ENCODE measurements at places on chromosomes 1 and 21.

GRCh38 chr1:219239518-219239917 is 65.8 kb downstream of the LYPLAL1 start:
- DNase-seq = no peak

DNA sequence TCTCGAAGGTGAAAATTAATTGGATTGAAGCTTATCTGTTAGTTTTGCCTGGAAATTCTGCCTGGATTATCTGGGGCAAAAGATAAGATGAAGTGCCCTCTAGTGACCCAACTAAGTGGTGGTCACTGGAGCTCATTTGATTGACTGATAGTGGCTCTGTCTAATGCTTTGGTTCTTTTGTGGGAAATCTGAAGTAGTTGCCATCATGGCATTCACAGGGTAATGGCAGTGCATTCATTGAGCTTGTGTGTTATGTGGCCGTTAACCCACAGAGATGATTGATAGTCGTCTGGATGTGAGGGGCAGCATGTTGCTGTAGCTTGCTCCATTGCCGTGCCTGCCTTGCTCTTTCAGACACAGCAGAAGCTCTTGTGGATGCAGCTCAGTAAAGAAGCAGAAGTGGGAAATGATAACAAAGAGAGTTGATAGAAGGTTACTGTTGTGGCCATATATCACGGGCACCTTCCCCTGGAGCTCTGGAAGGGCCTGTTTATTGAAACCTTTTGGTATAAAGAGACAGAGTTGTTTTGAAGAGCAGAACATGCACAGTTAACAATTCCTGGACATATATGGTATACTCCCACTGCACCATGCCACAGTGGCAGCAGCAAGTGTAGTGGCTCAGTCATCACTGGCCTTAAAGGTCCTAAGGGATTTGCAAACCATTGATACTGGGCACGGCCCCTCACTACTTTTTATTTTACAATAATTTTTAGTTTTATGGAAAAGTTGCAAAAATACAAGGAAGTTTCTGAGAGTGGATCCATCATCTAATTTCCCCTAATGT is 42.0 kb downstream of the CXADR start:
- no peak for DNase-seq

DNA sequence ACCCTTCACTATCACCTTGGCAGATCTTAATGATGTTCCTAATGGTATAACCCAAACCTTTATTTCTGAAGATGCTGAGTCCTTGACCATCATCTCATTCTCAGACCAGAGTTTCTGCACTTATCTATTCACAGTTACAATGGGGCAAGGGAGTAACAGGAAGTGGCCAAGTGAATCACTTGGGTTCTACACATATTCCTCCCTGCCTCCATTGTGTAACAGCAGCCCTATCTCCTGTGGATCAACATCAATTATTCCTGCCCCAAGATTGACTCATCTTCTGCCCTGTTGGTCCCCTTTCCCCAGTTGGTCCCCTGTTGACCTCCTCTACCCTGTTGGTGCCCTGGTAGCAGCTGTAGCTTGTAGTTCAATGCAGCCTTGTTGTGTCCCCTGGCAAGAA is 10.3 kb upstream of the S100A7 start:
- no peak for DNase-seq

DNA sequence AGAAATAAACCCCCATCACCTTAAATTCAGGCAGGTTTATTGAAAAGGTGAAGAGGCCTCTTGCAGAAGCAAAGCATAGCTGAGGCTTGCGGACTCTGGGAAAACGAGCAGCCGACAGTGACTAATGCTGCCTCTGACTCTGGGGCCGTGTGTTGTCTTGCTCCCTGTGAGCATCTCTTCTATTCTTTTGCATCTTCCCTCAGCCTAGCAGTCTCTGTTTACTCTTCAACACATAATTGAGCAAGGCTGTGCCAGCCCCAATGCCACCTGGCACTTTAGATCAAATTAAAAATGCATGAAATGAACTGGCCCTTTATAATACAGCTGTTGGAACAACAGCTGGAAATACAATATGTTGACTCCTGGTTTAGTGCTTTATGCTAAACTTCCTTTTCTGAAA is 18.4 kb upstream of the REG4 start:
- peak; percentile 18 for DNase-seq

- DNase-seq = no peak
Measured at GRCh38 chr1:109412551-109412950, 13.7 kb downstream of the PSMA5 start.

- no peak for DNase-seq
Measured at GRCh38 chr1:170310951-170311350, 165.2 kb downstream of the NTMT2 start.

DNA sequence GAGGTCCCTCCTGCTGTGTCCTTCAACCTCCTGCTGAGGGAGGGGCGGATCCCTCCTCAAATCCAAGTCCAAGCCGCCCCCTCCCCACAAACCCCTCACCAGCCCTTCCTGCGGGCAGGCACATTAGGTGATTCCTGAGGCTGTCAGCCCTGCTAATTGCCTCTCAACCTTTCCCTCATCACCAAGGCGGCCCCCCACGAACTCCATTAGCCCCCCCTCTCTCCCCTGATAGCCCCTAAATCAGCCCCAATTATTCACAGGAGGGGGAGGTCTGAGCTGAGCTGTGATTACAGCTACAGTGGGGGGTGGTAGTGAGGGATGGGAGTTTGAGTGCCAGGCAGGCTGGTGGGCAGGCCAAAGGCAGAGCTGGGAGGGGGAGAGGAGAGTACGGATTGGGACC is 5.8 kb upstream of the PEAR1 start:
- no peak for DNase-seq

DNA sequence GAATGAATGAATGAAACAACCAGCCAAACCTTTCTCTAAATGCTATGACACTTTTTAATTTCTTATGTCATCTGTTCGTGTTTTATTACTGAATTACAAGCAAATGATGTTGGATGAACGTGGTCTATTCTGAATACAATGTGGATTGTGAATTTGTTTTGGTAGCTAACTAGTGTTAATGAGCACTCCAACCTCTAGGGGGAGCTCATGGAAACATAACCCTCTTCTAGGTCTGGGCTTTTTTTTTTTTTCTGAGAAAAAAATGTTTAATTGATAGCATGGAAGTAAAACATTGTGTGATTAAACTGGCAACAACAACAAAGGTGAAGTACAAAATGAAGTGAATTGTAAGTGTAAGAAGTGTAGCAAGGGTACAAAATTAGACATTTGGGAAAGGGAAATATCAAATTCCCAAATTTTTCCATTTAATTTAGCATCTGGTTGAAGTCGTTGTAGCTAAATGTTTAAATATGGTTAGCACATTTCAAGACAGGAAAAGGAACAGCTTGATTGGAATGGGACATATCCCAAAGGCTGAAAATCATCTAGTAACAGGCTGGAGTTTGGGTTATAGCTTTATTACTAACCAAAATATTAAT is 42.6 kb upstream of the PTGS2 start:
- DNase-seq = no peak

DNA sequence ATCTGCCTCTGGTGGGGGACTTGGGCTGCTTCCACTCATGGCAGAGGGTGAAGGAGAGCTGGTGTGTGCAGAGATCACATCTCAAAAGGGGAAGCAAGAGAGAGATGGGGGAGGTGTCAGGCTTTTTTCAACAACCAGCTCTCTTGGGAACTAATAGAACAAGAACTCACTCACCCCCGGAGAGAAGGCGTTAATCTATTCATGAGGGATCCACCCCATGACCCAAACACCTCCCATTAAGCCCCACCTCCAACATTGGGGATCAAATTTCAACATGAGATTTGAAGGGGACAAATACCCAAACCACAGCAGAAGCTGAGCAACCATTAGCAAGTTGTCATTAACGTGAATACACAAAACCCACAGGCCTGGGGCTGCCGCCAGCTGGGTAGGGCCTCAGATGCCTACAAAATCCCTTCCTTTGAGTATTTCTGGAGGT is 12.0 kb upstream of the VWA5B1 start:
- DNase-seq = peak; percentile 62

- no peak for DNase-seq
Measured at GRCh38 chr1:17561247-17561548, 21.7 kb downstream of the ARHGEF10L start.

- DNase-seq = no peak
Measured at GRCh38 chr1:74474585-74474984, 37.8 kb downstream of the LRRC53 start.

- no peak for DNase-seq
Measured at GRCh38 chr1:185601189-185601588, 133.0 kb upstream of the HMCN1 start.

GRCh38 chr1:153586347-153586746 is 20.7 kb upstream of the S100A2 start:
- no peak for DNase-seq

DNA sequence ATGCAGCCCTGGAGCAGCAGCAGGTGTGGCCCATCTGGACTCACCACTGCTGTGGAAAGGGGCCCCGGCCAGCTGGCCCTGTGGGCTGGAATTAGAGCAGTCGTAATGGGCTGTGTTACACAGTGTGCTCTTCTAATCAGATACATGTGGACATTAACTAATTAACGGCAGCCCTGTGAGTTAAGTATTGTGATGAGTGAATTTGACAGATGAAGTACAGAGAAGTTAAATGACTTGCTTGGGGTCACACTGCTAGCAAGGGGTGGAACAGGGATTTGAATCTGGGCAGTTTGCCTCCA is 58.6 kb downstream of the MDM4 start:
- DNase-seq = no peak

DNA sequence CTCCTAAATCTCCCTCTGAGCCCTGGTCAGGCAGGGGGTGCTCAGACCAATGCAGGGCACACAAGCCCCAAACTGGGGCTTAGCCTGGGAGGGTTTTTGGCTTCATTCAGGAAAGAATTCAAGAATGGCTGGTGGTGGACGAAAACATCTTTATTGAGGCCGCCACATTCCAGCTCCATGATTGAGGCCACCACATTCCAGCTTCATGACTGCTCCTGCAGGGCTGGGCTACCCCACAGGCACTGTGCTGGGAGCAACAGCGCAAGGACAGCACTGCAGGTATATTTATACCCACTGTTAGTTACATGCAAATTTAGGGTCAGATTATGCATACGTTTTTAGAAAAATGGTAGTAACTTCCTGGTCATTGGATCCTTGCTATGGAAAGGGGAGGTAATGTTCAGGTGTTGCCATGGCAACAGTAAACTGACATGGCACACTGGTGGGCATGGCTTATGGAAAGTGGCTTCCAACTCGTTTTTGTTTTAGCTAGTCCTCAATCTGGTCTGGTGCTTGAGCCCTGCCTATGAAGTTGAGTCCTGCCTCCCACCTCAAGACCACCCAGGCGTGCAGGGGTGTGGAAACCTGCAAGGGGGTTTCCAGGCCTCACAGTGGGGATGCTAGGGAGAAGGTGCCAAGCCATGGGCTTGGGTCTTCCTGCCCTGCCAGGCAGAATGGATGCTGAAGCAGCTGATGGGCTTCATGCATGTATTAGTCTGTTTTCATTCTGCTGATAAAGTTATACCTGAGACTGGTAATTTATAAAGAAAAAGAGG is 348.7 kb upstream of the AJAP1 start:
- DNase-seq = no peak

DNA sequence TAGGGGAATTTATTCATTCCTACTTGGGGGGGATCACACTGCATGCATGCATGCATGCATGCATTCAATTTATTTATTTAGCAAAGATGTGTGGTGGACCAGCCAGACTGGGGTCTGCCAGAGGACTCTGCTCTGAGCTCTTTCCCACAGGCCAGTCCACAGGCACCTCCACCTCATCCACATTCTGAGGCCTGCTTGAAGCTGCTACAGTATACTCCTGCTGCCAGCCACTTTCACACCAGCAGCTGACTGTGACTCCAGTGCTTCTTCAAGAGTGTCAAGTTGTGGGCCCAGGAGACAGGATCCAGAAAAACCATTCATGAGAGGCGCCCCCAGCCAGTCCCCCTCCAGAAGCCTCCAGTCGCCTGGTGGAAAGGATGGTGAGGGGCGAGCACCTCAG is 30.9 kb downstream of the SSBP3 start:
- no peak for DNase-seq

GRCh38 chr1:7401814-7402547 is 369.1 kb upstream of the VAMP3 start:
- no peak for DNase-seq

- no peak for DNase-seq
Measured at GRCh38 chr1:203086992-203087763, 1.4 kb upstream of the MYOG start.

GRCh38 chr1:179310291-179310690 is 16.7 kb downstream of the SOAT1 start:
- DNase-seq = no peak

DNA sequence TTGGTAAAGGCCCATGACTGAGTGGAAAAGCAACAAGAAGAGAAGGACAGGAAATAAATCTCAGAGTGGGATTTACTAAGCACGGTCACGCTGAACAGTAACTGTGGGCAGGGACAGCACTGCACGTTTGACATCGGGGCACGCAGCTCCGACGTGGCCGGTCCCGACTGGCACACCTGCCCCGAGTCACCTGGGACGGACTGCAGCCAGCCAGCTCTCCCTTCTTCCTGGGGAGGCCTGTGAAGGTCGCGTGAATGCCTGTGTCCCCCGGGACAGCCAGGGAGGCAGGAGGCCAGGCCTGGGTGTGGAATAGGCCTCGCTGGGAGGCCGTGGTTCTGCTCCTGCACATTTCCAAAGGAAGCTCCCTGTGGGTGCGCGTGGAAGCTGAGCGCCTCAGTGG is 140.2 kb downstream of the PRDM16 start:
- no peak for DNase-seq

DNA sequence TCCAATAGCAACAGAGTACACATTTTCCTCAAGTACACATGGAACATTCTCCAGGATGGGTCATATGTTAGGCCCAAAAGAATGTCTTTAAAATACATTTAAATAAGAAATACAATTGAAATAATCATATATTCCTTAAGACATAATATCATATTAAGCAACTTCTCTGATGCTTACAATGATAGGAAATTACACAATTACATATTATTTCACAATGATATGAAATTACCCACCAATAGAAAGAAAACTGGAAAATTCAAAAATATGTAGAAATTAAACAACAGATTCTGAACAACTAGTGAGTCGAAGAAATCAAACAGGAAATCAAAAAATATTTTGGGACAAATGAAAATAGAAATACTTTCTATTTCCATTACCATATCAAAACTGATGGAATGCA is 45.6 kb downstream of the FLVCR1 start:
- no peak for DNase-seq

- DNase-seq = no peak
Measured at GRCh38 chr1:54577612-54578011, 29.6 kb downstream of the ACOT11 start.

DNA sequence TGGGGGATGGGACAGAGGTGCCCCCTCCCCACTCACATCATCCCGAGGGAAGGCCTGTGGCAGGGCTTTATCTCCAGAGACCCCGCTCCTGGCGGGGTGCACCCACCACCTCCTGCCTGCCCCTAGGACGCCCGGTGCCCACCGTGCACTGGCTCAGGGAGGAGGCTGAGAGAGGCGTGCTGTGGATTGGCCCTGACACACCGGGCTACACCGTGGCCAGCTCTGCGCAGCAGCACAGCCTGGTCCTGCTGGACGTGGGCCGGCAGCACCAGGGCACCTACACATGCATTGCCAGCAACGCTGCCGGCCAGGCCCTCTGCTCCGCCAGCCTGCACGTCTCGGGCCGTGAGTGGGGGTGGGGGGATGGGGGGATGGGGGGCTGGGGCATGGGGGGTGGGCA is 71.7 kb downstream of the TRIM11 start:
- no peak for DNase-seq

Measured in NCI-H1436 treated with DMSO at 0.1 percent for 48 hours (cell line).